CMK (cell line): ENCODE measurements at places on chromosomes 7 and 10.

GRCh38 chr10:95375418-95375817 lies 84.6 kb upstream of the PDLIM1 start:
- DNase-seq = no peak

DNA sequence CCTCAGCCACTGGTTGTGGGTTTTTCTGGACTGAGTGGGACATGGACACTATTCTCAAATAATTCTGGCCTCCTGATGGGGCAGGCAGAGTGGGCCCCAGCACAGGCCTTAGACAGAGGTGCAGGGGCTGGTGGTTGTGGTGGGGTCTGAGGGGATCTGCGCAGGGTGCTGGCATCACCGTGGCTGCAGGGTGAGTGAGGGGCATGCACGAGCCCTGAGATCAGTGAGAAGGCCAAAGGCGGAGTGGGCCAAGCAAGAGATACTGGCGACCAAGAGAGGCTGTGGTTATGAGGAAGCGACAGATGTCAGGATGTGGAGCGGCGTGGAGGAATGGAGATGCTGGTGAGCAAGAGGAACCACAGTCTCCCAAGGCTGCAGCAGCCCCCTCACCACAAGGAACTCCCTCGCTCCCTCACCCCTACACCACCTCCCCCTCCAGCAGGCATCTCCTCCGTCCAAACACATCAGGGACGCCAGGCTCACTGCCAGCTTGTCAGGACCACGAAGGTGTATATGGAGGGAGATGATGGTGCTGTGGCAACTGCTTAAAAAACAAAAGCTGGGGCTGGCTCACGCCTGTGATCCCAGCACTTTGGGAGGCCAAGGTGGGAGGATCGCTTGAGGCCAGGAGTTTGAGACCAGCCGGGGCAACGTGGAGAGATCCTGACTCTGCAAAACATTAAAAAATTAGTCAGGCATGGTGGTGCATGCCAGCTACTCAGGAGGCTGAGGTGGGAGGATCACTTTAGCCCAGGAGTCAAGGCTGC lies 9.6 kb downstream of the PRF1 start:
- DNase-seq = peak; percentile 92

GRCh38 chr7:5646846-5647245 lies 134.6 kb downstream of the RNF216 start:
- no peak for DNase-seq

DNA sequence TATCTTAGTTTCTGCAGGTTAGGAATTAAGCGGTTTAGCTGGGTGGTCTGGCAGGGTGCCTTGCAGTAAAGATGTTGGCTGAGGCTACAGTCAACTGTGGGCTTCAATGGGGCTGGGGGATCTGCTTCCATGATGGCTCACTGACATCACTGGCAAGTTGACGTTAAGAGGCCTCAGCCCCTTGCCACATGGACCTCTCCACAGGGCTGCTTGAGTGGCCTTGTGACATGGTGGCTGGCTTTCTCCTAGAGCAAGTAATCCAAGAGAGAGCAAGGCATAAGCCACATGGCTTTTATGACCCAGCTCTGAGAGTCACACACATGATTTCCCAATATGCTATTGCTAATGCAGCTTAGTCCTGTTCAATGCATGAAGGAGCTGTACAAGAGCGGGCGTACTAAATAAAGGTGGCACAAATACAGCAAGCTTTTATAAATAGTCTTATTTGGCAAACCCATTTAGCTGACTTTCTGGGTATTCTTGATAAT lies 109.1 kb downstream of the SEPTIN7 start:
- no peak for DNase-seq

DNA sequence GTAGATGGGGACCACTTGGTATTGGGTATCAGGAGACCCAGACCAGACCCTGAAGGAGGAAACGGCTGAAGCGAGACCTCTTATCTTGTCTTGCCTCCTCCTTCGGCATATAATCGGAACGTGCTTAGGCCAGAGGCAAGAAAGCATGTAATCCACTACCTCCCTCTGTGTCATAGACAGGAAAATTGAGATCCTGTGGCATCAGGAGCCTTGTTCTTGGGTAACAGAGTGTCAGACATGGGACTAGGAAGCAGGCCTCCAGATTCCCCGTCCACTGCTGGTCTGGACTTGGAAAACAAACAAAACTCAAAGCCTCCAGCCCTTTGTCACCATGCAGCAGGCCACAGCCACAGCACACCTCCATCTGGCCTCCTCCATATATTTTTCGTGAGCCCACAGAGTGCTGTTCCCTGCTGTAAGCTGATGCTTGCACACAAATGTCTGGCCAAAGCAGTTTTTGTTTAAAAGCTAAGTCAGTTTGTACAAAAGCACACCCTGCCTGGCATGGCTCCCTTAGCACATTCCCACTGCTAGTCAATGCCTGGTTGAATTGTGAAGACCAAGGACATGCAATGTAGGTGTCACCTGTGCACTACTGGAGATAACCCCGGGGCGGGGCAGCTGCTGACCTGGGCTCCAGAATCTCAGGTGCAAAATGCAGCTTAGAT lies 510.9 kb downstream of the RPS24 start:
- DNase-seq = no peak

DNA sequence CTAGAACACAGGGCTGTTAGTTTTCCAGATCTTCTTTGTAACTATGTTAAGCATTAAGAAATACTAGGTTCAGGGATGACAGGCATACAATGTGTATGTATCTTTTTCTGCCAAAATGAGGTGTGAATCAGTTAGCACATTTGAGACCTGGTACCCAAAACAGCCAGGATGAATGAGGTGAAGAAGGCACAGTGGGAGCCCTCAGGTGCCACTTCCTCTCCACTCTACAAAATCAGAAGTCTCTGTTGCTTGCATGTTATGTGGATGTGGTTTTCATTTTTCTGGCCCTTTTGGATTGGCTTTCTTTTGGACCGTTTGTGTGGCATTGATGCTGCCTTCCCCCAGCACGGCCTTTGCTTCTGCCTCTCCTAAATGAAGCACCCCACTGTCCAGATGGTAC lies 15.4 kb upstream of the TBXAS1 start:
- no peak for DNase-seq

GRCh38 chr10:101367569-101368453 lies 13.8 kb downstream of the BTRC start:
- no peak for DNase-seq

DNA sequence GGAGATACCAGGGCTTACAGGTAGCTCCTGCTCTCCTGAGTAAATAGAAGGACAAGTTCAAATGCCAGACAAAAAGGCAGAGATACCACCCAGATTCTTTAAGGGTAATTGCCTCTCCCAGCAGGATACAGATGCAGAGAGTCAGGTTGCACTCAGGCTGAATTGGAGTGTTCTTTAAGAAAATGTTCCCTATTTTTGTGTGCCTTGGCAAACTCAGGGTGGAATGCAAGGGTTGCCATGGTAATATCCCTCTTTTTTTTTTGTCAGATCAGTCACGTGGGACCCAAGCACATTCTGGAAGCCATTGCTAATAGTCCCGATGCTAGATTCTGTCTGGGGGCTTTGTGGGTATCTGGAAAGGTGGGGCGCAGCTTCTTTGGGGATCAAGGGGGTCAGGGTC lies 628.0 kb downstream of the CALN1 start:
- no peak for DNase-seq

DNA sequence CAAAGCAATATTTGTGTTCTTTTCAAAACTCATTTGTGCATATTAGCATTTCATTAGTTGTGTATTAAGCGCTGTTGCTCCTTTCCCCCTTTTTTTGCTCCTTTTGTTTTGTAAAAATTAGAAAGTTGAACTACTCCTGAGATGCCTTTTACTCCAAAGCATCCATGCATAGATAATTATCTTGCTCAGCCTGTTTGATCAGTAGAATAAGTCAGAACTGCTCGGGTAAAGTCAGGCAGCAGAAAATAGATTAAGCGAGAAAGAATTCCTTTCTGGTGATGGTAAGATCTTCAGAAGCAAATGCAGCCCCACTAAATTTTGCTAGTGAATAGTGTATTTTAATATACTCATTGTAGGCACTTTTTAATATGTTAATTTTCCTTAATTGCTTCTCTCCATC lies 227.1 kb downstream of the TEX36 start:
- no peak for DNase-seq

GRCh38 chr10:97444212-97444611 lies 1.6 kb downstream of the EXOSC1 start:
- no peak for DNase-seq

- DNase-seq = no peak
These were observed 148.2 kb downstream of the CHN2 start for GRCh38 chr7:29342761-29343160.

DNA sequence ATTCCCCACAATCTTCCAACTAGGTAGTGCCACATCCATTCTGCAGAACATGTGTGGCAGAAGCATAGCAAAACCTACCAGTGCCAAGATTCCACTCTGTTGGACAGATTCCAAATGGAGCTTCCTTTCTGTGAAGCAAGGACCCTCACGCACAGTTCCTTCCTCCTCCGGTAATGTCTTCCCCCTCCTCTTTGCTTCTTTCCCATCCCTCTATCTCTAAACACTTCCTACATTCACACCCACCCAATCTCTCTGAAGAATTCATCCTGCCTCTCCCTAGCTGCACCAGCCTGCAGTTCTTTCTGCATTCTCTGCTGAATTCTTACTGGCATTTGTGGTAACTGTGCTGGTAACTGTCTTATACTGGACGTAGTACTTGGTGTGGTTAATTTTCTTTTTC lies 124.9 kb downstream of the RNLS start:
- DNase-seq = no peak

GRCh38 chr10:51137756-51138529 lies 63.7 kb downstream of the PRKG1 start:
- DNase-seq = no peak

- no peak for DNase-seq
These were observed 92.3 kb downstream of the MAGI2 start for GRCh38 chr7:79361214-79361613.

- no peak for DNase-seq
These were observed 518.0 kb upstream of the KLF6 start for GRCh38 chr10:4303045-4303444.

DNA sequence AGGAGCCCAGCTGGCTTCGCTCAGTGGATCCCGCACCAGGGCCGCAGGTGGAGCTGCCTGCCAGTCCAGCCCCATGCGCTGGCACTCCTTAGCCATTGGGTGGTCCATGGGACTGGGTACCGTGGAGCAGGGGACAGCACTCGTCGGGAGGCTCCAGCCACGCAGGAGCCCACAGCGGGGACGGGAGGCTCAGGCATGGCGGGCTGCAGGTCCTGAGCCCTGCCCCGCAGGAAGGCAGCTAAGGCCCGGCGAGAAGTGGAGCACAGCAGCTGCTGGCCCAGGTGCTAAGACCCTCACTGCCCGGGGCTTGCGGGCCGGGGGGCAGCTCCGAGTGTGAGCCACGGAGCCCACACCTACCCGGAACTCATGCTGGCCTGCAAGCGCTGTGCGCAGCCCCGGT lies 25.9 kb upstream of the AKR1C1 start:
- DNase-seq = no peak
